ENCODE measurements at places on chromosomes 6 and 20.

GRCh38 chr20:59159091-59159490 lies 4.5 kb upstream of the ZNF831 start:
- no peak for DNase-seq

DNA sequence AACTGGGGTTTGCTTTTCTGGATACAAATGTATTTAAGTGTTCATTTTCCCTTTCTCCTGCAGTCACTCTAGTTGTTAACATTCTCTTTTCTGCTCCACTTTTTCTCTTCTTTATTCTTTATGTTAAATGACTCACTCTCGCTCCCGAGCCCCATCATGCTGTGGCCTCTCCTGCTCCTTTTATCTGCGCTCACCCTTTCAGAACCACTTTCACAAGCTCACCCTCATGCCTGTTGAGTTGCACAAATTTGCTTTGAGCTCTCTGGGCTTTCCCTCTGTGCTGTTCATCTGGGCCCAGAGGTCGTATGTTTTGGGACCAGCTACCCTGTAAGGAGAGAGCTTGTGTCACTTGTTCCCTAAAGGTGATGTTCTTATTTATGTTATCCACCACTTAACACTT lies 98.1 kb upstream of the ASCC3 start:
- no peak for DNase-seq

DNA sequence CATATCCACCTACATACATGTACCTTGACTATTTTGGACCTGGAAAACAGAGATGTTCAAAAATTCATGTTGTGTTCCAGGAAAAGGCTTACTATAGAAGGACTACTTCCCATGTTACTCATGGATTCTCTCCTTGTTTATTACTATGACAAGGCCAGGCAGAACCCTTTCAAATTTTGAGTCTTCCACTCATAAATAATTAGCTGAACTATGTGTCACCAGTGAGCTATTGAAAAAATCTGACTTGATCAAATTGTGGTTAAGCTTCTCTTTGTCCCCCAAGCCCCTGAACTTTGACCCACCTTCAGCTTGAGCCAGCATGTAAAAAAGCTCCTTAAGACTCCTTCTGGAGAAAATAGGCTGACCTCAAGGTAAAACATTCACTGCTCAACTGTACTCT lies 1142.8 kb upstream of the EYS start:
- DNase-seq: no peak

DNA sequence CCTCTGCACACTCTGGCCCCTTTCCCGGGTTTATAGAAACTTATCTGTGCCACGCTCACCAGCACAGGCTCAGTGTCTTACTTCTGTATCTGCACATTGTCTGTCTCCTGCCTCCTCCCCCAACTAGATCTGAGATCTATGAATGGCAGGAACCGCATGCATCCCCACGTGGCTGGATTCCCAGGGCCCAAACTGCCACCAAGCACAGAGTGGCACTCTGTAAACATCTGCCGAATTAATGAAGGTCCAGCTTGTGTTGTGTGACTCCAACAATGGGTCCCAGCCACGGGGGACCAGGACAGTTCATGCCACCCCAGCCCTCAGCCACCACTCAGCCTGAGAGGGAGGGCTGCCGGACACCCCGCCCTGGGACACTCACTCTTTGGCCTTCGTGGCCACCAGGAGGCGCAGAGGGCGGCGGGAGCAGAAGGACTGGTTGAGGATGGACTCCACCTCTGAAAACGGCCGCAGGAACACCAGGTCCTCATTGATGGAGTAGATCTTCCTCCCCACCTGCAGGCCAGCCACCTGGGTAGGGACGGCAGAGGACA lies 171.1 kb downstream of the PREX1 start:
- peak; percentile 76 for DNase-seq

- no peak for DNase-seq
Measured at GRCh38 chr6:117298941-117299340, 33.6 kb downstream of the VGLL2 start.

- DNase-seq: no peak
Measured at GRCh38 chr20:49276161-49276960, 1.5 kb downstream of the ZNFX1 start.

GRCh38 chr6:46637145-46637544 lies 15.5 kb downstream of the CYP39A1 start:
- DNase-seq: no peak

- no peak for DNase-seq
Measured at GRCh38 chr6:11744753-11745152, 33.9 kb downstream of the ADTRP start.

- DNase-seq: no peak
Measured at GRCh38 chr6:154218787-154219186, 137.8 kb downstream of the IPCEF1 start.

DNA sequence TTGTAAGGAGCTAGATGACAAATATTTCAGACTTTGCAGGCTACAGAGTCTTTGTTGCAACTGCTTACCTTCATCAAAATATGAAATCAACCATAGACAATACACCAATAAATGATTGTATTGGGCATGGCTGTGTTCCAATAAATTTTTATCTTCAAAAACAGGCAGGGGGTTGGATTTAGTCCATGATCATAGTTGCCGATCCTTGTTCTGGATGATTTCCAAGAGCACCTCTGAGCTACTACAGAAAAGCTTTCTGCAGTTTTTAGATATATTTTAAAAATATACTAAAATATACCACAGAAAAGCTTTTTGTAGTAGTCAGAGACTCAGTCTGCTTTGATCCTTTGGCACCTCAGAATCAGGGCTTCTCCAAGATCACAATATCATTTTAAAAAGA lies 145.0 kb downstream of the HTR1B start:
- DNase-seq: no peak

DNA sequence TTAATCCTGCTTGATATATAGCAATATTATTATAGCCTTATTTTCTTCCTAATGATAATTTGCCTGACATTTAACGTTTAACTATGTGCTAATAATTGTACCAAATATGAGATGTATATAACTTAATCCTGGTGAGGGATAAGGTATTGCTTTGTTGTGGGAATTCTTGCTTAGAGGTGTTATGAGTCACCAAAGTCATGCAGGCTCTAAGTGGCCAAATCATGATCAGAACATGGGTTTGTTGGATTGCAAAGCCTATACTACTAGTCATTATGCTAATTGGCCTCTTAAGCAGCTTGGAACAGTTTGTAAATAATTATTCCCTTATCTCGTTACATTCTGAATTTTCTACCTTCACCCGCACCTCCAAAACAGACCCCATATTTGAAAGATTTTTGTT lies 21.9 kb upstream of the C6orf141 start:
- no peak for DNase-seq

DNA sequence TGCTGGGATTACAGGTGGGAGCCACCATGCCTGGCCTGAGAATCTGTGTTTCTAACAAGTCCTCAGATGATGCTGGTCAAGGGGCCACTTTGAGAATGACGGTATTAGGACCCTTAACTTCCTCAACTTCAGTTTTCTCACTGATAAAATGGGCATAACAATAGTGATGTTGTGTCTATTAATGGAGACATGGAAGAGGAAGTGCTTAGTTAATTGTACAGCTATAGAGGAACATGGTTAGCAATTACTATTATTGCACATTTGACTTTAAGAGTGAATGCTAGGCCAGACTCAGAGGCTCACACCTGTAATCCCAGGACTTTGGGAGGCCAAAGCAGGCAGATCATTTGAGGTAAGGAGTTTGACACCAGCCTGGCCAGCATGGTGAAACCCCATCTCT lies 12.7 kb downstream of the DPPA5 start:
- DNase-seq: no peak

DNA sequence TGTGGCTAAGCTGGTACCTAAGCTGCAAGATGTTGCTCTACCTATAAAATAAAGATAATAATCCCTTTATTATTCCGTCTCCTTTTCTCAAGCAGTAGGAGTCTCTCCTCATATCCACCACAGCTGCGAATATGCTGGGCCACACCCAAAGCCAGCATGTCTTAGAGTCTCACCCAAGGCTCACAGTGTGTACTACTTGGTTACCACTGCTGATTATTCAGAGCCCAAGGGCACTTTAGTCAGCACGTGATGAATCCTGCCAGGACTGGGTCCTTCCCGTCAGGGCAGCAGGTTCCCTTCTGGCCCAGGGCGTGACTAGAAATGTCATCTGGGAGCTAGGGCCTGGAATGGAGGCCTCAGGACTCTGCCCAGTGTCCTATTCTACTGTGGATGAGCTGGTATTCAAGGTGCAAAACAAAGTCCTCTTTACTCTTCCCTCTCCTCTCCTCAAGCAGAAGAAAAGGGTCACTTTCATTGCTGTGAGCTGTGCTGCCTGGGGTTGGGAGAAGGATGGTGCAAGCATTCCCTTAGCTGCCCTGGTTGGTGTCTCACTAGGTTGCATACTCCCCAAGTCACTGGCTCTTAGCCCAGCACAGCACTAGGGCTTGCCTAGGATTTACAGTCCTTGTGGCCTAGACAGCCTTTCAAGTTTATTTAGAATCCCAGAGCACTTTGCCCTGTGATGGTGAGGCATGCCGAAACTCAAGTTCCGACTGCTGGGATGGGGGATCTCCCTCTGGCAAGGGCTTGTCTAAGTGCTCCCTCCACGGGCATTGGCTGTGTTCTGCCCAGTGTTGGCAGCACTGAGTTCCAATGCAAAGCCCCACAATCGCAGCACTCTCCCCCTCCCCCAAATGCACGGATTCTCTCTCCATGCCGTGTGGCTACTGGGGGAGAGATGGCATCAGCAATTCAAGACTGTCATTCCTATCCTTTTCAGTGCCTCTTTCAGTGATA lies 320.2 kb downstream of the BTBD9 start:
- no peak for DNase-seq

GRCh38 chr20:48620507-48621375 lies 207.1 kb downstream of the PREX1 start:
- DNase-seq: peak; percentile 88

DNA sequence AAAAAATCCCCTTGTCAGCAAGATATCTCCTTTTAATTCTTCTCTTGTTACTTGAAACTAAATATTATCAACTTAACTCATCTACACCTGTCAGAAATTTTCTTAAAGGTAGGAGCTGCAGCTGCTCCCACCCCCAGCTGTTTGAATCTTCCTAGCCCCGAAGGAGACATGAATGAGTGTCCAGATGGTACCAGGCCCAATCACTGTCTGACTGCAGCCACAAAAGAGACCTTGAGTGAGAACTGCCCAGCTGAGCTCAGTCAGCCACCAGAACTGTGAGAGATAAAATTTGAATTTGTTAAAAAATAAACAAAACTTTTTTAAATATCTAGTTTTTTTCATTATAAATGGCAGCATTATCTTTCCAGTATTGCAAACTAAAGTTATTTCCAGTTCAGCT lies 84.7 kb downstream of the PRSS35 start:
- DNase-seq: no peak

GRCh38 chr6:132511210-132511830 lies 1.6 kb downstream of the STX7 start:
- DNase-seq: no peak

DNA sequence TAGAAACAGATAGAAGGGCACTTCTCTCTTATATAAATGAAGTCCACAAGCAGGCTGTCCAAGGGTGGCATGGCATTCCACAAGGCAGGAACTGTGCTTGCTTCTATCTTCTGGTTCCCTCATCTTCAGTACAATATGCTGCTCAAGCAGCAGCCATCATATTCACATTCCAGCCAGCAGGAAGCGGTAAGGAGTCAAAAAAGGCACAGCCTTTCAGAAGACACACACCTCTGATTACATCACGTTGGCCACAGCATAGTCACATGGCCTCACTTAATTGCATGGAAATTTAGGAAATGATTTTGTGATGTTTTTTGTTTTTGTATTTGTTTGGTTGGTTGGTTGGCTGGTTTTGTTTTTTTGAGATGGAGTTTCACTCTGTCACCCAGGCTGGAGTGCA lies 19.0 kb downstream of the REM1 start:
- no peak for DNase-seq

DNA sequence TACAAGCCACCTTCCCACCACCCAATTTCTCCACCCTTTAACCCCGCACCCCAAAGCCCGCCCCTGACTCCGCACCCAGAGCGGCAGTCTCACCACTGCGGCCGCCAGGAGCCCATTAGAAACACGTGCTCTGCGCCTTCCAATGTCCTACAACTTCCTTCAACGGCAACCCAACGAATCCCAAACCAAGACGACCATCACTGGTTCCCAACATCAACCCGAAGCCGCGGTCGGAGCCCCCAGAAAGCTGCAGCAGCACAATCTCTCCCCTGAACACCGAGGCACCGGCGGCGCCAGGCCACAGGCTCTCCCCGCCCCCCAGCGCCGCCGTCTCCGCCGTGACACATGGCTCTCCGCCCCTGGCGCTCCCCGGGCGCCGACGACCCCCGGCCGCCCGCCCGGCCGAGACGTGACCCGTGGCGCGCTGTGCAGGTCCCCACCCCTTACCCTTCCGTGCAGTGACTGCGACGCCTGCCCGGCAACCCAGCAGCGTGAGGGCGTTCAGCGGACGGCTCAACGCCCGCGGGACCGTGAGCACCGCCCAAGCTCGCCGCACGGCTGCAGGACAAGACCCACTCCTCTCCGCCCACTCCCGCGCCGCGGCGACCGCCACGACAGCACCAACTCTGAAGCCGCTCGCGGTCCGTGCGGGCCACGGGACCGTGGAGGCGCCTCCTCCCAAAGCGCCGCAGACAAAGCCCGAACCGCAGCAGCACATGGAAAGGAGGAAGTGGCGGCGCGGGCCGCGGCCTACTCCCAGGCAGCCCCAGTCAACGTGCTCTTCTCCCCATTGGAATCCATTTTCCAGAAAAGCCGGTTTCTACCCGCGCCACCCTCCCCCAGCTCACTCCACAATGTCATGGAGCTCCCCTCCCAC lies 551 bp downstream of the SYNCRIP start:
- DNase-seq: peak; percentile 44

DNA sequence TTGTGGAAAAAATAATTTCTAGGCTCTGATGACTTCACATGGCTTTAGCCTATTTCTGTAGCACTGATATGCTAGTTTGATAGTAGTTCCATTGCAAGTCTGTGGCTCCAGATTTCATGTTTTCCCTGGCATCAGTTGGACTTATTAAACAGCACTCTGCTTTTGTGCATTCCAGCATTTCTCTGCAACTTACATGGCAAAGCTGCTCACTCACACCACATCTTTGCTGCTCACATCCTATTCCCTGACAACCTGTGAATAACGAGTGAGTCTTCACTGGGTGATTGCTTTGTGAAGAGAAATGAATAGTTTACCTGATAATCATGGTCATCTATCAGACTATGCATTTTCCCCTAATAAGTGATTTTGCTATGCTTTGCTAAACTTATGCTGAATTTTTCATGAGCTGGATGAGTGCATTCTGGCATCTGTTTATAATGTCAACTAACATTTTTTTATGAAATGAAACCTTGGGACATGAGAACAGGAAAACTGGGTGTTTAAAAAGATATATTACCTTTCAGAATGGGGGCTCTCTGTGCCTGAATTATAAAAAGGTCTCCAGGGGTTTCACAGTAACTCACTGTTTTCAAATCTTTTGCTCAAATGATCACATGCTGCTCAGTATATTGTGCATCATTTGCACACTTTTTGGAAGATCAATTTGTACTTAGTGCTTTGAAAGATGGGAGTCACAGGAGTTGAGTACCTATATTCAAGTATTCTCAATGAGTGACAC lies 301.8 kb downstream of the TBC1D32 start:
- DNase-seq: no peak

GRCh38 chr6:63471654-63472053 lies 100.6 kb upstream of the LOC128125822 start:
- DNase-seq: no peak

- no peak for DNase-seq
Measured at GRCh38 chr6:89067796-89068195, 12.8 kb upstream of the PNRC1 start.
